Spinal cord (tissue), 10 donors: ENCODE measurements at places on chromosomes 16 and 17. TPM values are rescaled to one million over a fixed set of nuclear protein-coding genes. Genes with fewer than 3 reads are reported as not detected.

Gene ERN2
- 3.0 TPM for total RNA-seq

Gene SOST
- total RNA-seq, result 0.17 TPM

Gene ABCC12
- 0.40 TPM for total RNA-seq

Gene RAB26
- 6.6 TPM for total RNA-seq

Gene ADGRG3
- total RNA-seq, result 3.6 TPM

DNA sequence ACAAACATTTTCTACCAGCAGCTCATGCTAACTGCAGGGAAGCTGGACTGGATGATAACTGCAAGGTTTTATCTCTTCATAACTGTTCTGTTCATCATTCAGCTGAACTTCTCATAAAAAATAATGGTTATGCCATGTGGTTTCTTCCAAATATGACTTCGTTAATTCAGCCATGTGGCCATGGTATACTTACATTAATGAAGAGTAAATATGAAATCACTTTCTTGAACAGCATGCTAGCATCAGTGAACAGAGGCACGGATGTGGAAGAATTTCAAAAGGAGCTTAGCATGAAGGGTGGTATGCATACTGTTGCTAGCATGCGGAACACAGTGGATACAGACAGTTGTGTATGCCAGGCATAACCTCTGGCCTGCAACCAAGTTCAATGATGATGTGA is 1417.0 kb upstream of the CDH8 start:
- no peak for DNase-seq

DNA sequence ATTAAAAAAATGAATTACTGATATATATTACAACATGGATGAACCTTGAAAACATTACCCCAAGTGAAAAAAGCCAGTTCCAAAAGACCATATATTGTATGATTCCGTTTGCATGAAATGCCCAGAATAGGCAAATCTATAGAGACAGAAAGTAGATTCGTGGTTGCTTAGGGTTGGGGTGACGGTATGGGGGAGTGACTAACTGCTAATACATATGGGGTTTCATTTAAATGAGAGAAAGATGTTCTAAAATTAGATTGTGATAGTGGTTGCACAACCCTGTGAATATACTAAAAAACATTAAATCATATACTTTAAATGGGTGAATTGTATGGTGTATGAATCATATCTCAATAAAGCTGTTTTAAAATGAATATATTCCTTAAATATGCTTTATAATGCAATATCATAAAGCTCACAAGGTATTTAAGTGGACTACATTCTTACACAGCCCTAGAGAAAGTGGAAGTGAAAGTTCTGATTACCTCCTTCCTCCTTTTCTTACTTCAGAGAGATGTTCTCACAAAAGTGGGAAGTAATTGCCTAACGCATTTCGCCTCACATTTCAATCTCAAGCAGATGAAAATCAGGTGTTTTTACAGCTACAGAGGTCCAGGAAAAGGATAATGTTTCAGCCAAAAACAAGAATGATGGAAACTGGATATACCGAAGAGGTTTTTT is 142.7 kb upstream of the GNAO1 start:
- DNase-seq, result no peak

GRCh38 chr17:77371888-77372443 is 231.2 kb downstream of the SEC14L1 start:
- DNase-seq, result no peak

GRCh38 chr16:30434852-30435251 is 5.0 kb upstream of the DCTPP1 start:
- no peak for DNase-seq

GRCh38 chr16:56897026-56897799 is 32.2 kb downstream of the SLC12A3 start:
- no peak for DNase-seq

DNA sequence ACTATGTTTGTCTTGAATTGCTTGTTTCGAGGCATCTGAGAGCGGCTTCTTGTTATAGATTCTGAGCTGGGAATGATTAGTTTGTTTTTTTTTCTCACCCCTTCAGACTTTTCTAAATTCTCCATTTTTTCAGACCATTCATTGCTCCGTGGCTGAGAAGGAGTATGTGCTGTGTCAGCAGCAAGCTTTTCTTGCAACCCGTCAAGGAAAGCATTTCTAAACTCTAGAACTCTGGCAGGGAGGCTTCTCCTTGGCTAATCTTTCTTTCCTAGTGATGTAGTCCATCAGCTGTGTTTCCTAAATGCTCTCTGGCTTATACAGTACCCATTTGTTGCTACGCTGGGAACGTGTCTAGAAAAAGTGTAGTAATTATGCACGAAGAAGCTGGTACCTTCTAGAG is 133.5 kb downstream of the FTO start:
- no peak for DNase-seq

DNA sequence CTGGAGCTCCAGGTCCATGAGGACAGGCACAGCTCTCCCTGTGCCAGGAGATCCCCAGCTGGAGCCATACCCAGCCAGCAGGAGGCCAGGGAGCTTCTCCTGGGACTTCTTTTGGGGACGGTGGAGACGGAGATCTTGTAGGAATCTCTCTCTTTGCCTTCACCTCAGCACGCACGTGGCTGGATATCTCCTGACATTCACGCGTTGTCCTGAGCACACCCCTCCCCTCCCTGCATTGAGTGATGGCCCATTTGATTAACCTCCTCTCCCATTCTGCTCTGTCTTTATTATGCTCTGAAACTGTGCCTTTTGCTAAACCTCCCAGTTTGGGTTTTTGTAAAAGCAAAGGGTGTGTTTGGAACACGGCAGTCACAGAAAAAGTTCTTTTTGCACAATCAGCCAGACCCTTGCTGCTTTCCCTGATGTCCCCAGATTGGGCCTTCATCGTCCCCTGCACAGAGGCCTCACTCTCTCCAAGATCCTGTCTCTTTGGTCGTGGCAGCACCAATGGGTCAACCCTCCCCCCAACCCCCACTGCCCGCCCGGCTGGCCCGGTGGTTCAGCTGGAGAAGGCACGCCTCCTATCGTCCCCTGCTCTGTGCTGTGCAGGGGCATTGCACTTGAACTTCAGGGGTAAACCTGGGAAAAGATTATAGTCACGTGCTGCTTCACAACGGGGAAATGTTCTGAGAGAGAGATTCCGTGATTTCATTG is 32.5 kb upstream of the LGALS9 start:
- no peak for DNase-seq
